ENCODE measurements at places on chromosomes 1 and 21.

DNA sequence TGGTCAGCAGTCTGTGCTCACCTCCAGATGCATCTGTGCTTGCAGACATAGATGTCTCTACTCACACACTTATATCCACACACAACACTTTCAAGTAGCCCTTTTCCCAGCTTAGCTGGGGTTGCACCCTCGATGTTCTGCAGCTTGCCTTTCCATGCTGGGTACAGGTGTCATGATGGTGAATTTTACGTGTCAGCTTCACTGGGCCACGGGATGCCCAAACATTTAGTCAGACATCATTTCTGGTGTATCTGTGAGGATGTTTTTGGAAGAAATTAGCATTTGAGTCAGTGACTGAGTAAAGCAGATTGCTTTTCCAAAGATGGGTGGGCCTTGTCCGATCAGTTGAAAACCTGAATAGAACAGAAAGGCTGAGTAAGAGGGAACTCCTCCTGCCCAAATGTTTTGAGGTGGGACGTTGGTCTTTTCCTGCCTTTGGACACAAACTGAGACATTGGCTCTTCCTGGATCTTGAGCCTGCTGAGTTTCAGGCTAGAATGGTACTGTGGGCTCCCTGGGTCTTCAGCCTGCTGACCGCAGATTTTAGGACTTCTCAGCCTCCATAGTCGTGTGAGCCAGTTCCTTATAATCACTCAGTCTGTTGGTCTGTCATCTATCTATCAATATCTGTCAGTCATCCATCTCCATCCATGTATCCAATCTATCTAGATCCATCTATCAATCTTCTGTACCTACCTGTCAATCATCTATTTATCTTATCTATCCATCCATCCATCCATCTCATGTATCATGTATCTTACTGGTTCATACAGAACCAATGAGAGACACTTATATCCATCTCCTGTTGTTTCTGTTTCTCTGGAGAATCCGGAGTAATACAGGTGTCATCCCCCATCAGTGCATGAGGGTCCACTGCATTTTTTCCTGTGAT lies 12.7 kb upstream of the OBSCN start:
- DNase-seq = no peak

- no peak for DNase-seq
Measured at GRCh38 chr1:145953861-145954260, 4.0 kb downstream of the LIX1L start.

DNA sequence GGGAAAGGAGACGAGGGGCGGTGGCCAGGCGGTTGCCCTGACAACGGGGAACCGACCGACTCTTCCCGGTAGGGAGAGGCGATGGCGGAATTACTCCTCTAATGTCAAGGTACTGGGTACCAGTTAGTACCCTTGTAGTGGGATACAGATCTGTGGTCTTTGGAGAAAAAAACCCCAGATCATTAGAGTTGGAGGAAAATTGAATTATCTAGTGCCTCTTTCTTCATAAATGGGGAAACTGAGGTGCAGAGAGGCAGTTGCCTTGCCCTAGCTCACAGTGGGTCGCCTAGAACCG lies 545 bp upstream of the PEF1 start:
- no peak for DNase-seq

DNA sequence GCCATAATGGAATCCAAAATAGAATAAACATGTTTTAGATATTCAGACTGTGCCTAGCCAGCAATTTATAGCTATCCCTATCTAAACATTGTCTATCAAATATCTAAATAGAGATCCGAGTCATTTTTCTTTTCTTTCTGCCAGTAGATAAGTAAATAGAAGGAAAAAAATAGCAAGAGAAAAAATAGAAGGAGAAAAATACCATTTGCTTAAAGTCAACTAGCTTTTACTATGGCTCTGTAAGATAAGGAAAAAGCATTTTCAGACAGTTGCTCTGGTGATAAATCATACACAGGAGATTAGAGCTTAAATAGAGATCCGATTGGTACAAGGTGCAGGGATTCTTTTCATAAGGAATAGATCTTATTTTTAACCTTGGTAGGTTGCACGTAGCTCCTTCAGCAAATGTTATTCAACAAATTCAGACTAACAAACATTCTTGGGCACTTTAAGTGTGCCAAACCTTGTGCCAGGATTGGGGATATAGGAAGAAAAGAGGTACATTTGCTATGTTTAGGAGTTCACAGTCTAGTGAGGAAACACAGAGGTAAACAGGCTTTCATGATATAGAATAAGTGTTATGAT lies 70.1 kb upstream of the CCDC190 start:
- DNase-seq = no peak

- DNase-seq = no peak
Measured at GRCh38 chr1:187617776-187618175, 789.0 kb downstream of the PLA2G4A start.

DNA sequence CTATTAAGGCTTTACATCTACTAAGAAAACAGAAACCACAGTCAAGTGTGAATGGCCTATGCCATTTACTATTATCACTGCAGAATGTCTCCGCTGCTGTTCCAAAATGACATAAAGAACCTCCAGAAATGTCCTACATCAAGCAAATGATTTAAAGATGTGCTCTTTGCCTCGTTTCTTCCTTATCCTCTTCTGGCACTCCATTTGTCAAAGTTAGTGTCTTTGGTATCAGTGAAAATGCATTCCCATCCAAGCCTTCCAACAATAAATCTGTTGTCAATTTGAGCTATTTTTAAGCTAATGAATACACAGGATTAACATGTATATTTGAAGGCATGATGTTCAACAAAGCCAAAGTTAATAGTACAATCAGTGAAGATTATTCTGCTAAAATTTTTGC lies 105.7 kb downstream of the LRRC53 start:
- no peak for DNase-seq

- no peak for DNase-seq
Measured at GRCh38 chr1:29237852-29238619, 1.7 kb downstream of the PTPRU start.

DNA sequence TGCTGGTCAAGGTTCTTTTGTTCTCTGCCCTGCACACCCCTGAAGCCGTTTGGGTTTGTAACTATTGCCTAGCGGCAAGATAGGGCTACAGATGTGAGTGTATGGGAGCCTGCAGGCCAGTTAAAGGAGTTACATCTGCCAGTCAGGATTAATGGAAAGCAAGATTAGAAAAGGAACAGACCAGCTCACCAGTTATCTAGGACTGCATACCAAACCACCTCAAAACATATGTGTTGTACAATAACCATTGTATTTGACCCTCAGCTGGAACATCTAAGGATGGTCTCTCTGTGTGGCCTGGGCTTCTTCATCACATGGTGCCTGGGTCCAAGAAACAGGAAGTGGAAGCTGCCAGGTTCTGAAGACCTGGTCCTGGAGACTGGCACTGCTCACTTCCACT lies 52.5 kb upstream of the FBXO28 start:
- DNase-seq = no peak

GRCh38 chr1:231855926-231856325 lies 229.3 kb downstream of the DISC1 start:
- no peak for DNase-seq

DNA sequence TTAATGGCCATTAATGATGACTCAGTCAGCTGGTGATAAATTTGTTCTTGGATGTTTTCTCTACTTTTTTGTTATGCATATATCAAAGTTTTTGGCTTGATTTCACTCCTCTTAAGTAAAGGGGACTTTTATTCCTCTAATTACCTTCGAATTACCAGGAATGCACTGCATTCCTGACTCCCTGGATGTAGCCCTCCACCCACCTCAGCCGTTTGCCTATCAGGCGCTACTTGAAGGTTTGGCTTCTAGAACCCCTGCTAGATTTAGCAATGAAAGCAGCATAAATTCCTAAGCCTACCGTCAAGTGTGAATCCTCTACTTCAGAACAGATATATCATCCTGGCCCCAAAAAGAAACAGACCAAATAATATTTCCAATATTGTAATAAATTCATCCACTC lies 387.8 kb upstream of the ADGRL2 start:
- DNase-seq = no peak
